ENCODE measurements at places on chromosomes 12 and 14.

DNA sequence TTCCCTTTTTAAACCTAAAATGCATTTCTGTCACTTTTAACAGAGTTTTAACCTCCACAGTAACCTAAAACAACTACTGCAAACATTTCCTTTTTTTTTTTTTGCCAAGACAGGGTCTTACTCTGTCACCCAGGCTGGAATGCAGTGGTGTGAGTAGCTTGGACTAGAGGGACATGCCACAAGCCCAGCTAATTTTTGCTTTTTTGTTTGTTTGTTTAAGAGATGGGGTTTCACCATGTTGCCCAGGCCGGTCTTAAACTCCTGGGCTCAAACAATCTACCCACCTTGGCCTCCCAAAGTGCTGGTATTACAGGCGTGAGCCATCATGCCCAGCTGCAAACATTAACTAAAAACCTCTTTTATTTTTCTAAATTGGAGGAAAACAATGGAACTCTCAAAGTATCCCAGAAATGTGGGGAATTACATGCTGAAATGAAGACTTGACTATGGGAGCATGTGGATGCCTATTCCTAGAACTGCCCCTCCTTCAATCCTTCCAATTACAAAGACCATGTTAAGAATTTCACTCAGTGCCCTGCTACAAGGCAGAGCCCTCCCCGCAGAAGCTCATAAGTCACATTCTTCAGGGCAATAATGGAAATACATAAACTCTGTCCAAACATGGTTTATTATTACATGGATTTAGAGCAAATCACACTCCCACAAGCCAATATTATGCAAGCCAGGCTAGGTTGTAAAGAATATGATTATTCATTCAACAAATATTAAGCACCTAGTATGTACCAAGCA is 66.9 kb downstream of the C12orf56 start:
- H3K4me1 ChIP-seq = peaks cover 9% of the 10 kb centered on the region
- H3K4me3 ChIP-seq = no peak overlapping the region
- peak overlapping the region; percentile 60 for H3K27ac ChIP-seq

GRCh38 chr14:77660754-77661153 is 44.3 kb upstream of the SPTLC2 start:
- H3K36me3 ChIP-seq = no peaks in the 10 kb centered on the region
- H3K4me3 ChIP-seq = no peak overlapping the region
- no peak overlapping the region for H3K27ac ChIP-seq
- peaks cover 3% of the 10 kb centered on the region for H3K27me3 ChIP-seq
- no peaks in the 10 kb centered on the region for H3K4me1 ChIP-seq

GRCh38 chr14:59787045-59787674 is 83.4 kb downstream of the RTN1 start:
- H3K4me1 ChIP-seq = no peaks in the 10 kb centered on the region
- H3K4me3 ChIP-seq = no peak overlapping the region
- H3K27ac ChIP-seq = no peak overlapping the region
- no peak for DNase-seq
- H3K27me3 ChIP-seq = peaks cover 29% of the 10 kb centered on the region

DNA sequence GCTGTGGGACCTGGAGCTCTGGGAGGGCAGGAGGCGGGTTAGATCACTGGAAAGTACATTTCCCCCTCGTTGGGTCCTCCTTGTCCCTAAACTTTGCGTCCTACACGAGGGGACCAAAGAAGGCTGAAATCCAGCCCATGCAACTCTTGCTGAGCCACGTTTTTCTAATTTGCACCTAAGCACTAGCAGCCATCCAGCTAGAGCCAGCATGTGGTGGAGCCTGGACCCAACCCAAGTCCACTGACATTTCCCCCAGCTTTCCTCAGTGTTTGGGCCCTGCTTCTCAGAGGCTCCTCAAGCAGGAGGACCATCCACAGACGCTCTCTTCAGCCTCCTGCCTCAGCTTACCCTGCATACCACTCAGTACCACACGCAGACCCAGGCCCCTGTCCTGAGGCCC is 49.7 kb downstream of the TSPAN11 start:
- DNase-seq = no peak
- H3K4me1 ChIP-seq = peaks cover 3% of the 10 kb centered on the region
- no peak overlapping the region for H3K27ac ChIP-seq

GRCh38 chr12:125280482-125281377 is 215.5 kb downstream of the AACS start:
- peaks cover 7% of the 10 kb centered on the region for H3K27me3 ChIP-seq
- H3K36me3 ChIP-seq = no peaks in the 10 kb centered on the region
- no peak for DNase-seq
- H3K27ac ChIP-seq = no peak overlapping the region

DNA sequence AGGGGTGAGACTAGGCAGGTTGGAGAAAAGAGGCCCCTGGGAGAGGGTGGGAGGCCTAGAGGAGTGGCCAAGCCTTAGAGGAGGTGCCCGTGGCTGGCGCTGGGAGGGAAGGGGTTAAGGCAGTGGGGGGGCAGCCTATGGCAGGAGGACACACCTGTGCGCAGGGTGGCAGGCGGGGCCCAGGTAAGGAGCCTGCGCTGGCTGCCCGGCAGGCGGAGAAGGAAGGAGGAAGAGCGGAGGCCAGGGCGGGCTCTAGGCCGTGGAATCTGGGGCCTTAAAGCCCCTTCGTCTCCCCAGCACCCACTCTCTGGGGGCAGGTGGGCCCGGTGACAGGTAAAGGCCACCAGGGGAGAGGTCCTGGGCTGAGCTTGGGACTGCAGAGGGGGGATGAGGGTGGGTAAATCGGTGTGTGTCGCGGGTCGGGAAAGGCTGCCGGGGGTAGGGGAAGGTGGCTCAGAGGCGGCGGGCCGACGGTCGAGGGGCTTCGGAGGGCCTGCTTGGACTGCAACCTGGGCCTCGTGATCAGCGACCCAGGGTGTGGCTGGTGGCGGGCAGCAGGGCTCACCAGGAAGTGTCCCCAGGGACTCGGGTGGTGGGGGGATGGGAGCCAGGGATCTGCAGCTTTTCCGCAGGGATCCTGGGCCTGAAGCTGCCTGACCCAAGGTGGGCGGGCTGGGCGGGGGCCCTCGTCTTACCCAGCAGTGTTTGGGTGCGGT is 7.3 kb downstream of the PHB2 start:
- no peaks in the 10 kb centered on the region for H3K27me3 ChIP-seq
- no peak for DNase-seq
- peaks cover 15% of the 10 kb centered on the region for H3K4me1 ChIP-seq
- H3K27ac ChIP-seq = no peak overlapping the region
- no peak overlapping the region for H3K4me3 ChIP-seq
- H3K36me3 ChIP-seq = peaks cover 8% of the 10 kb centered on the region

DNA sequence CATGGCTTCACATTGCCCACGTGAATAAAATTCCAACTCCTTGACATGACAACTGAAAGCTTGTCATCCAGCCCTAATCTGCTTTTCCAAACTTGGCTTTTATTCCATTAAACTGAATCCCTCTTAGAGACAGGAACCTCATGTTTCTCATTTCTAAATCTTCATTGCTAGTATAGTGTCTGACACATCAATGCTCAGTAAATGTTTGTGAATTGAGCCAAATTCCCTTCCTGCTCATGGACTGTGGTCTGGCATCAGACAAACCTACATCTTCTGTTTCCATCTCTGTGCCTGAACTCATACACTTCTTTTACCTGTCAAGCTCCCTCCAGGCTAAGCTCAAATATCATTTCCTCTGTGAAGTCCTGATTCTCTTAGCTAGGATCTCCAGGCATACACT is 4.3 kb upstream of the FKBP11 start:
- H3K4me1 ChIP-seq = peaks cover 4% of the 10 kb centered on the region
- H3K27me3 ChIP-seq = no peaks in the 10 kb centered on the region
- H3K36me3 ChIP-seq = peaks cover 30% of the 10 kb centered on the region
- H3K27ac ChIP-seq = no peak overlapping the region
- H3K4me3 ChIP-seq = no peak overlapping the region
- DNase-seq = no peak

DNA sequence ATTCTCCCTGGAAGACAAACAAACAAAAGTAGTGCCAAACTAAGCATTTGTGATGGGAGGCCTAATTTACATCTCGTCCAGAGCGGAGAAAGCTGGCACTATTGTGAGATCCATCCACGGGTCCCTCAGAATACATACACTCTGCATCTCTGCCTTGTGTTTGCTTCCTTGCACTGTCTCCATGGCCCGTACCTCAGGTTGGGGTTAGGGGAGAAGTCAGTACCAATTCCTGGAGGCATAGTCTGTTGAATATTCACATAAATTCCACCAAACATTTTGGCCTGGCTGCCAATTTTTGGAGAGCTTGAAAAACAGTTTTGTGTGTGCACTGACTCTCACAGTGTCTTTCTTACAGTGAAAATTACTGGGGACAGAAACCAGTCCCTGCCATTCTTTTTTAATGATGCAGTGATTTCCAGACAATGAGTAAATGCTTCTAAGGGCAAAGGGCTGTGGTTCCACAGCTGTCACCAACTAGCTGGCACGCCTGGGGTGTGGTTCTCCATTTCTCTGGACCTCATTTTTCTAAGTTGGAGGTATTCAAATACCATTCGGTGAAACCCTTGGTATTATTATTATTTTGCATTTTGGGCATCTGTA is 119.7 kb upstream of the HIF1A start:
- no peaks in the 10 kb centered on the region for H3K27me3 ChIP-seq
- H3K27ac ChIP-seq = peak overlapping the region; percentile 96
- DNase-seq = no peak
- no peak overlapping the region for H3K4me3 ChIP-seq
- no peaks in the 10 kb centered on the region for H3K36me3 ChIP-seq
- peaks cover 87% of the 10 kb centered on the region for H3K4me1 ChIP-seq

GRCh38 chr12:89346741-89347324 is 5.5 kb downstream of the DUSP6 start:
- peak overlapping the region; percentile 39 for H3K4me3 ChIP-seq
- peaks cover 60% of the 10 kb centered on the region for H3K4me1 ChIP-seq
- no peak for DNase-seq
- no peaks in the 10 kb centered on the region for H3K36me3 ChIP-seq
- peak overlapping the region; percentile 18 for H3K27ac ChIP-seq

- H3K36me3 ChIP-seq = no peaks in the 10 kb centered on the region
- peaks cover 32% of the 10 kb centered on the region for H3K4me1 ChIP-seq
- H3K4me3 ChIP-seq = no peak overlapping the region
- DNase-seq = no peak
- no peak overlapping the region for H3K27ac ChIP-seq
Measured at GRCh38 chr14:56153267-56153666, 35.1 kb downstream of the PELI2 start.

- H3K4me3 ChIP-seq = no peak overlapping the region
- H3K36me3 ChIP-seq = no peaks in the 10 kb centered on the region
- DNase-seq = no peak
- H3K27me3 ChIP-seq = peaks cover 23% of the 10 kb centered on the region
Measured at GRCh38 chr14:94144765-94145164, 15.4 kb upstream of the IFI27L2 start.

GRCh38 chr14:103074729-103075367 is 9.2 kb upstream of the LBHD2 start:
- H3K4me1 ChIP-seq = peaks cover 14% of the 10 kb centered on the region
- peak; percentile 91 for DNase-seq
- peak overlapping the region; percentile 22 for H3K27ac ChIP-seq
- H3K27me3 ChIP-seq = no peaks in the 10 kb centered on the region

DNA sequence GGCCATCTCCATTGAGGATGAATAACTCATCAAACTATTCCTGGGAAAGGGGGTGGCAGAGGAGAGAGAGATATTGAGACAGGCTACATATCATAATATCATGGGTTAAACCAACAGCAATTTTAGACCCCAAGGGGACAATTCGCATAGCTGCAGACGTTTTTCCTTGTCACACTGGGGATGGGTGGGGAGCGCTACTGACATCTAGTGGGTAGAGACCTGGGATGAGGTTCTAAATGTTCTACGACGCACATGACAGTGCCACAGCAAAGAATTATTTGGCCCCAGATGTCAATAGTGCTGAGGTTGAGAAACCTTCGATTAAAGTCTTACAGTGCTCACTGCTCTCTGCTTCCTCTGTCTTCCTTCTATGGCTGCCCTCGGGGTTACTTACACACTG is 425.6 kb downstream of the NRXN3 start:
- peaks cover 17% of the 10 kb centered on the region for H3K27me3 ChIP-seq
- H3K4me3 ChIP-seq = no peak overlapping the region

DNA sequence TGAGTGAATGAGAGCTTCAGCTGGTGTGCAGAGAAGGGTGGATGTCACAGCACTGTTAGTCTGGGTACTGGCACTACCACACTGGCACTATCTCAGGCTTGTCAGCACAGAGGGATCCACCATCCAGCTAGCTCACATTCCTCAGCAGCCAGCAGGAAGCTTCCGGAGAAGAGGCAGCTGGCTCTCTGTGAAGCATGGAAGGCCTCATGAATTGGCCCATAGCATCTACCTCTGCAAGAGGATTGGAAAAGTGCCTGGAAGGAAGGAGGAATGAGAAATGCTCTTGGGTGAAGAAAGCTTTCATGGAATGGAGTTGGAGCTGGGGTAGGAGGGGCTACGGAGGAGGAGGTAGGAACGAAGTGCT is 9.9 kb downstream of the KRT83 start:
- peaks cover 23% of the 10 kb centered on the region for H3K27me3 ChIP-seq
- H3K4me3 ChIP-seq = no peak overlapping the region
- H3K4me1 ChIP-seq = peaks cover 16% of the 10 kb centered on the region
- H3K36me3 ChIP-seq = no peaks in the 10 kb centered on the region

- peak overlapping the region; percentile 36 for H3K4me3 ChIP-seq
- no peak for DNase-seq
- H3K36me3 ChIP-seq = no peaks in the 10 kb centered on the region
- no peaks in the 10 kb centered on the region for H3K27me3 ChIP-seq
- H3K4me1 ChIP-seq = peaks cover 67% of the 10 kb centered on the region
Measured at GRCh38 chr14:54686219-54686870, 119.4 kb downstream of the SAMD4A start.

Measured in chondrocyte (in vitro differentiated cells).